Fibroblast of villous mesenchyme (primary cell): ENCODE measurements at places on chromosomes 5 and 9. TPM values are rescaled to one million over a fixed set of nuclear protein-coding genes. Genes with fewer than 3 reads are reported as not detected.

GRCh38 chr9:33101104-33101951, 24.9 kb upstream of the SMU1 start:
- DNase-seq: no peak

GRCh38 chr5:151222790-151223446, 974 bp downstream of the CCDC69 start:
- no peak for DNase-seq

- DNase-seq: no peak
Measured at GRCh38 chr9:122337556-122337929, 33.3 kb upstream of the PTGS1 start.

DNA sequence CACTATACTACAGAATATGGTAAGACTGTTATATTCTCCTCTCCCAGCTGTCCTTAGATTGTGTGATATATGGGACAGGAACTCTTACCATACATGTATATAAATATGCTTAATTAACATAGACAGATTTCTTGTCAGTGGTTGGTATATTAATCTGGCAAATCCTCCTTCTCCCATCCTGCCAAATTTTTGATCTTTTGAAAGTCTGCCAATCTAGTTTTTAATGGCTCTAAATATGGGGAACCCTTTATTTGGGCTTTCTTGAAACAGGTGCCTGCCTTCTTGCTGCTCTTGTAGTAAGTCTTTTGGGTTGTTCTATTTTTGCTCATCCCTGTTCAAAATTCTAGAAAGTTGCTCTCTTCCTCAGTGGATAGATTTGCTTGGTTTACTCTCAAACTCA, 63.5 kb downstream of the SPATA31D1 start:
- no peak for DNase-seq

GRCh38 chr5:139474890-139475791, 4.3 kb downstream of the SMIM33 start:
- DNase-seq: peak; percentile 94

DNA sequence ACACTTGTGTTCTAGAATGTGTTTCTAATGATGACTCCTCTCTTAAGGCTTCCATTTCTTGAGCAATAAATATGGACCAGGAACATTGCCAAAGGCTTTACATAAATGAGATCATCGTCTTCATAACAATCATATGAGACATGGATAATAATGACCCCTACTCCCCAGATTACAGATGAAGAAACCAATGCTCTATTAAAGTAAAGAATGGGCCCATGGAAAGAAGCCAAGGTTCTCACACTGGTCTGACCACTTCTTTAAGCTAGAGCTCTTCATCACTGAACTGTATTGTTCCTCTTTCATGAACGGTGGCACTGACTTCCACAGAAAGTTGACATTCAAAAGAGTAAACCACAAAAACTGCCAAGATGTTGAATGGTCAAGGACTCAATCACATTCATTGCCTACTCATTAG, 65.3 kb downstream of the MARCHF3 start:
- peak; percentile 92 for DNase-seq

- DNase-seq: no peak
Measured at GRCh38 chr5:141692533-141692888, 10.5 kb upstream of the ARAP3 start.

GRCh38 chr5:61330845-61331406, 1.1 kb upstream of the ZSWIM6 start:
- DNase-seq: peak; percentile 80

GRCh38 chr9:112348257-112349007, 15.0 kb upstream of the PTBP3 start:
- peak; percentile 67 for DNase-seq

DNA sequence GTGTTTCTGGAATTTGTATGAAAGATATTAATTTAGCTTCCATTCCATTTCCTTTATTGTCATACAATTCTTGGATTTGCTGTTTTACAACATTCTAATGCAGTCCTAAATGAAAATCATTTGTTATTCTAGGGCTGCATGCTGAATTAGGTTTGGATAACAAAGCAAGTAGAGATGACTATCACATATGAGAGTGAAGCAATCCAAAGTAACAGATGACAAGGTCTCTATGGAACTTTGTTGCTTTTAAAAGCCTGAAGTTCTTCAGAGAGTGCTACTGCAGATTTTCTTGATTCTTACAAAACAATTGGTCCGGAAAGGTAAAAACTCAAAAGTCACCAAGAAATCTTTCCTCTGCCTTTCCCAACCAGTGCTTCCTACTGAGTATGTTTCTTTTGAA, 56.9 kb upstream of the VCAN start:
- DNase-seq: peak; percentile 55

DNA sequence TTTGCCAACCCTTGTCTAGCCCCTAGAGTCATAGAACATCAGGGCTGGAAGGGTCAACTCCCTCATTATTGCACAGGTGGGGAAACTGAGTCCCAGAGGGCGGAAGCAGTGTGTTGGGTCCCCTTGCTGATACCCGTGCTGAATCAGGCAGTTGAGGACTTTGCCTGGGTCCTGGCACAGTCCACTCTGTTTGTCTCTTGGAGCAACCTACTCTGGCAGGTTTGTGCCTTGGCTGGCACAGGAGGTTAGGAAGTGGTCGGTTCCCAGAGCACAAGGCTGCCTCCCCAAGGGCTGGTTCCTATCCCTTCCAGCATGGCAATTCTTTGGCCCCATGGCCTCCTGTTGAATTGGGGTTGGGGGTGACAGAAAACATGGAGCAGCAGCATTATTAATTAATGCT, 94.5 kb upstream of the SHB start:
- no peak for DNase-seq

GRCh38 chr9:79107911-79108676, 463.7 kb upstream of the TLE4 start:
- peak; percentile 33 for DNase-seq

GRCh38 chr5:158560170-158560569, 539.5 kb downstream of the EBF1 start:
- DNase-seq: no peak

DNA sequence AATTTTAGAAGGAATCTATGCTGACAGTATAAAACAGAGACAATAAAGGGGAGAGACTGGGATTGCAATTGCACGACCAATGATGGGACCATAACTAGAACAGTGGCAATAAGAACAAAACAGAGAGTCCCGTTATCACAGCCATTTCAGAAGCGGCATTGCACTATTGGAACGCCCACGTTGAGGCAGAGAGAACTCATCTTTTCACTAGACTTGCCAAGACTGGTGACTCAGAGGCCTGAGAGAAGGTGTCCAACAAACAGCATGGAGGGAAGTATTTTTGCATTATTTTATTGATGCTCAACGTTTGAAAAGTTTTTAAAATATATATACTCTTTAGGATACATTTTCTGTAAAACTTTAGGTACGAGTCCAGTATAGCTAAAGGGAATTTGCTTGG, 737.7 kb downstream of the TLE1 start:
- peak; percentile 16 for DNase-seq

GRCh38 chr5:62083661-62084060, 222.3 kb upstream of the KIF2A start:
- no peak for DNase-seq

DNA sequence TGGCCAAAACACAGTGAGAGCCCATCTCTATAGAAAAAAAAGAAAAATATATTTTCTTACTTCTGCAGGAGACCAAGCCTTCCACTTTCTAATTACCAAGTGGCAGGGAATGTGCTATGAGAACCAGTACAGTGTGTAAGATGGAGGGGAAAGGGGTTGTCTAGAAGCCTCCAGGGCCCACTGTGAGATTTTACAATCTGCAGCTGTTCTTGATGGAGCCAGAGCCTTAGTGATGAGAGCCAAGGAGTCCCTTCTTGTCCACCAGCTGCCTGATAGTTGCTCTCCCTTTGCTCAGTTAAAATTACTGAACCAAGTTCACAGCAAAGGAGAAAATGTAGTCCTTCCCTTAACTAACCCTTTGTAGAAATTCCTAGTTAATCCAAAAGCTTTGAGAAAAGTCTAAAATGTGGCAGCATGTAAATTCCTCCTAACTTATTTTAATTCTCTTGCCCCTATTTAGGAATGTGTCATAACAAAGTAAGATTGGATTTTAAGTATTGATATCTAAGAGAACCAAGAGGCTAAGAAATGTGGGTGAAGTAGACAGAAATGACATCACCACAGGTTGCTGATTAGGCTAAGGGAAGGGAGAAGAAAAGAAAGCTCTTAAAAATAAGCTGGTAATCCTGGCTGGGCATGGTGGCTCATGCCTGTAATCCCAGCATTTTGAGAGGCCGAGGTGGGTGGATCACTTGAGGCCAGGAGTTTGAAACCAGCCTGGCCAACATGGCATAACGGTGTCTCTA, 19.3 kb downstream of the SRP19 start:
- no peak for DNase-seq

- no peak for DNase-seq
Measured at GRCh38 chr9:16294133-16294770, 576.2 kb downstream of the BNC2 start.

- DNase-seq: no peak
Measured at GRCh38 chr5:51181208-51181894, 201.9 kb upstream of the ISL1 start.

DNA sequence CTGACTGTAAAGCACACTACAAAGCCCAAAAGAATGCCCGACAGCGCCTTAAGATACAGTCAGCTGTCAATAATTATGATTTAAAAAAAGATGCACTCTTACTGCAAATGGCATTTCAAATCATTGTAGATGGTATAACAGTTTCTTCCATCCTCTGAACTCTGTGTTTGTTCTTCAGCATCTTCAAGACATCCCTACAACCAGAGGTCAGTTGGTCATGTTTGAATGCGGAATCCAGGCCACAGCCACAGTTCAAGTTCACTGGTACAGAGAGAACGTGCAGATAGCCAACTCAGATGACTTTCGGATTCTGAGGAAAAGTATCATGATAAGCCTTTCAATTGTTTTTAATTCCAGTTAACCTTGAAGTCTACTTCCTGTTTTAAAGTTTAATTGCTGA, 8.7 kb upstream of the MYOT start:
- no peak for DNase-seq

GRCh38 chr9:71774920-71775319, 6.6 kb upstream of the CEMIP2 start:
- DNase-seq: no peak

DNA sequence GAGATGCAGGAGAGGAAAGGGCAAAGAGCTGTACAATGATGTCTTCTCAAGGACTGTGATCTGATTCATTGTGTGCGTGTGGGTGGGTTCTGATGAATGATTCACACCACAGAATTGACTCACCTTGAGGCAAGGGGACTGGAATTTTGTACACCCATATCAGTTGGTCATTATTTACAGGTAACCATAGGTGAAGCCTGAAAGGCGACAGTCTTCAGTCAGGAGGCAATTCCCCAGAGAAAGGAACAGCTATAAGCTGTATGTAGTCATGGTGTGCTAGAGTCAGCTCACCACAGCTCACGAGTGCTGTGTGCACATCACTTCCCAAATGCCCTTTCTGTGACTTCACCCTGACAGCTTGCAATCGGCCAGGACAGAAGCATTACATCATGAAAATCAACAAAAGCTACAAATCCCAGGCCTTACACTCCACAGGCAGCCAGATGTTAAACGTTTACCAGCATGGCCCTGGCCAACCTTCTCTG, 87.6 kb upstream of the RPS23 start:
- peak; percentile 63 for DNase-seq

DNA sequence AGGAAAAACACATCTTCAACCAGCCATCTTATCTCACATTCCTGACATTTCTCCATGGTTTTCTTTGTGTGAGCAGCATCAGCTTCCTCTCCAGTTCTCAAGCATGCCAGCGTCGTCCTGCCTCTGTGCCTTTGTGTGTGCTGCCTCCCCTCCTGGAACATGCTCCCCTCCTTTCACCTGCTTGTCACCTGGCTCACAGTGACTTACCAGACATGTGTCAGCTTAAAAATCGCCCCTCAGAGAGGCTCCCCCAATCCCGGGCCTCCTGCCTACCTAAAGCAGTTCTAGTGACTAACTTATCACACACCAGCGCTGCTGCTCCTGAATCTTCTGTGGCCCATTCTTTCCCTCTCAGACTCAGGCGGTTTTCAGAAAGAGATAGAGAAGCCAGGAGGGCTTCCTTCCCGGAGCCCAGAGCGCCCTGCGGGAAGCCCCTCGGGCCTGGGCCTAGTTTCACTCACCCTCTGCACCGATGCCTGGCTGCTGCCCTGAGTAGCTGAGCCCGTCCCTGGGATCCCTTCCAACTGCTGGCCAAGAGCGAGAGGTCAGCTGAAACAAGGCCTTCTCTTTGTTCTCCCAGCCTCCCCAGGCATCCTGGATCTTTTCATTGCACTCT, 51.1 kb upstream of the MVB12B start:
- no peak for DNase-seq

GRCh38 chr5:107467137-107467932, 203.4 kb downstream of the EFNA5 start:
- no peak for DNase-seq

GRCh38 chr9:86301686-86302085, 19.3 kb upstream of the ISCA1 start:
- DNase-seq: no peak

DNA sequence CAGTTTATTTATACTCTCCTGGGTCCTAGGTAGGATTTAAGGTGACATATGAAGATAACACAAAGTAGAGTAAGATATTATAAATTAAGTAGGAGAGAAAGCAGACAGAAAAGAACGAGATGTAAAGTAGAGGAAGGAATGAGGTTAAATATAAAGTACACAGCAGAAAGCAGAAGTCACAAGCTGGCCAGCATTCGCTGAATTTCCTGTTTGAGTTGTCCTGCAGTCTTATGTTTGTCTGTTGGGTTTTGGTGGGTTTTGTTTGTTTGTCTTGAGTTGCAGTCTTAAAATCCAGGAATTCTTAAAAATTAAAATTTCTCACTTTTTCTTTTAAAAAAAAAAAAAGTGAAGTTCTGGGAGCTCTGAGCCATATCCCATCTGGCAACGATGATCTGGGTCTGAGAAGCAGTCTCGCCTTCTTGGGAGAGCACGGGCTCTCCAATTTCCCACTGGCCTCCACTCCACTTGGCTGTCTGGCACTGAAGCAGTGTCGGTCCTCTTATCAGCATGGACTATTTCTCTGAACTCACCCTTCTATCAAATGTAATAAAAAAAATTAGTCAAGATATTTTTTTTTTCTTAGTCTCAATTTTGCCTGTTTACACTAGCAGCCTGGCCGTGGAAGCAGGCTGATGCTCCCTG, 2.0 kb downstream of the S100Z start:
- no peak for DNase-seq

DNA sequence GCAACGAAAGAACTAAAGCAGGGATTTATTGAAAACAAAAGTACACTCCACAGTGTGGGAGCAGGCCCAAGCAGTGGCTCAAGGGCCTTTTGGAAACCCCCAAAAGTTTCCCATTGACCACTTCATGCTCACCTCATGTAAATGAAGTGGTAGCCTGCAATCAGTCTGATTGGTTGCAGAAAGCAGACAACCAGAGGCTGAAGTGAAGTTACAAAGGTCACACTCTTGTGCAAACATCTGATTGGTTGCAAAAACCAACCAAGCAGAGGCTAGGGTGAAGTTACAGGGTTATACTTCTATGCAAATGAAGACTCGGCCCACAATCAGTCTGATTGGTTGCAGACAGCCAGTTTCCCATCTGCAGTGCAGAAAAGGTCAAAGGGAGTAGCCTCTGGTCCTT, 258.0 kb downstream of the YTHDC2 start:
- no peak for DNase-seq

The ARHGEF37 gene
- total RNA-seq: 0.43 and 0.64 TPM in 2 replicates

The CDK7 gene
- 42.5 and 91.1 TPM in 2 replicates for total RNA-seq

The MCC gene
- total RNA-seq: 25.4 and 37.6 TPM in 2 replicates

The NEUROG1 gene
- not detected in 2 replicates for total RNA-seq

The FAM219A gene
- 9.3 and 9.9 TPM in 2 replicates for total RNA-seq

The PRUNE2 gene
- 5.5 and 14.2 TPM in 2 replicates for total RNA-seq

The PCA3 gene
- total RNA-seq: under 0.01 TPM in 1 of 2 replicates, not detected in the other

The CEL gene
- total RNA-seq: under 0.01 TPM in 2 replicates

The BRINP1 gene
- under 0.01 TPM in 2 replicates for total RNA-seq

The SLC34A1 gene
- total RNA-seq: not detected in 2 replicates

The MSH3 gene
- total RNA-seq: 17.1 and 22.5 TPM in 2 replicates

The CCDC152 gene
- 0.86 and 0.97 TPM in 2 replicates for total RNA-seq

The GFI1B gene
- total RNA-seq: under 0.01 and 0.32 TPM in 2 replicates

The TMOD1 gene
- total RNA-seq: 0.43 and 0.97 TPM in 2 replicates

The CYFIP2 gene
- total RNA-seq: 11.6 and 13.4 TPM in 2 replicates

The IL3 gene
- total RNA-seq: not detected in 2 replicates
